CD14-positive monocyte (primary cell): ENCODE measurements at places on chromosomes 6 and 20.

GRCh38 chr6:114816678-114817077 lies 473.9 kb upstream of the HS3ST5 start:
- no peak for DNase-seq

DNA sequence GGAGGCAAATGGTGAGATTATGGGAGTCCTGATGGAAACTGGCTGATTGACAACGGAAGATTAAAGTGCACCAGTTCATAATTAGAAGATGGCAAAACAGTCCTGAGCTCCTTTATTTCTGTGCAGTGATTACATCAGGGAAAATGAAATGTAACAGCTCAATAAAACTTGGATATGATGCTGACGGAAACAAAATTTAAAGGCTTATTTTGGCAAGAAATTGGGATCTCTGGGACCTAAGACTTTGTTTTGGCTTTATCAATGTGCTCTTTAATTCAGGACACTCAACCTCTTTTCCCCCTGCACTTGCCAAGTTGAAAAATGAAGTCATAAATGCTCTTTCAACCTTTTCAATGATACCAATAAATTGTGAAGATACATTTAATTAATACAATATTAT lies 226.8 kb downstream of the C6orf118 start:
- DNase-seq = no peak

DNA sequence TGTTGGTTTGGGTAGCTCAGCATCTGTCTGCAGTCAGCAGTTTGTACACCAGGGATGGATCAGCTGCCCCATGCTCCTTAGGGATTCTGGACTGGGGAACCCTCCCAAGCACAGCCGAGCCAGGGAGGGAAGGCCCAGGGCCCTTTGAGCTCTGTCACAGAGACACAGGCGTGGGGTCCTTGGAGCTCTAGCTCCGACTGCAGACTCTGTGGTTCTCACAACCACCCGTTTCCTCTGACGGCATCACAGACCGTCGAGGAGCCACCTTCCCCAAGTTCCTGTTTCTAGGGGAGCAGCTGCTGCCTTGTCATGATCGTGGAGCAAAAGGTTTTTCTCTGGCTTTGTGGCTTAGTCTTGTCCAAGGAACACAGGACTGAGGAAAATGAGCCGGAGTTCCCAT lies at the start of gene SLA2:
Gene SLA2 (minus strand): TSS at position 199 of the 400 bp plus-strand sequence. CDS start 4,861 bp downstream, outside the sequence.
- peak; percentile 66 for DNase-seq

- DNase-seq = no peak
Measured at GRCh38 chr20:22555791-22556564, 28.4 kb downstream of the FOXA2 start.

DNA sequence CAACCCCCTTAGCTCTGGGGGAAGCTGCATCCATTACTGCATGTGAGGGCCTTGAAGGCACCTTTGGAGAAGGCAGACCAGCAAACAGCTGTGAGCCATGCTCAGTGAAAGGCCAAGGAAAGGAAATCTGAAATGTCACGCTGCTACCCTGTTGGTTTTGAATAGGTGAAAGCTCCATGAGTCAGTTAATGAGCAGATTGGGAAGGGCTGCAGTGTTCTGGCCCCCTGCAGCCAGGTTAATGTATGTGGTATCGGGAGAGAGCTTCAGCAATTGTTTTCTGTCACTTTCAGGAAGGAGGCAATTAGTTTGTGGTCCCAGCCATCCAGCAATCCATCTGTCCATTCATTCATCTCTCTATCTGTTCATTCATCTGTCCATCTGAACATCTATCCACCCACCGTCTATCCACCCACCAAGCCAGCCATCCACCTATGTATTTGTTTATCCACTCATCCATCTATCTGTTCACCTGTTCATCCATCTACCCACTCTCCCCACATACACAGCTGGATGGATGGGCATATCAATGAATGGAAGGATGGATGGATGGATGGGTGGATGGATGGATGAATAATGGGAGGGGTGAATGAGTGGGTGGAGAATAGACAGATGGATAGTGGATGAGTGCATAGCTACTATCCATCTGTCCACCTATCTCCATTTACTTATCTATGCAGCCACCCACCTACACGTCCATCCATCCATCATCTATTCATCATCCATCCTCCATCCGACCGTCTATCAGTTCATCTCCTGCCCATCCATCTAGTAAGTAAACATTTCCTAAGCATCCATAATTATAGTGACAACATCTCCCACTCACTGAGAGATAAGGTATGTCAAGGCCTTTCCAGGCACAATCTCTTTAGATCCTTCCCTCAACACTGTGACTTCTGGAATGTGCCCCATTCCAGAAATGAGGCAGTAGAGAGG lies 16.0 kb downstream of the PCK1 start:
- DNase-seq = no peak

DNA sequence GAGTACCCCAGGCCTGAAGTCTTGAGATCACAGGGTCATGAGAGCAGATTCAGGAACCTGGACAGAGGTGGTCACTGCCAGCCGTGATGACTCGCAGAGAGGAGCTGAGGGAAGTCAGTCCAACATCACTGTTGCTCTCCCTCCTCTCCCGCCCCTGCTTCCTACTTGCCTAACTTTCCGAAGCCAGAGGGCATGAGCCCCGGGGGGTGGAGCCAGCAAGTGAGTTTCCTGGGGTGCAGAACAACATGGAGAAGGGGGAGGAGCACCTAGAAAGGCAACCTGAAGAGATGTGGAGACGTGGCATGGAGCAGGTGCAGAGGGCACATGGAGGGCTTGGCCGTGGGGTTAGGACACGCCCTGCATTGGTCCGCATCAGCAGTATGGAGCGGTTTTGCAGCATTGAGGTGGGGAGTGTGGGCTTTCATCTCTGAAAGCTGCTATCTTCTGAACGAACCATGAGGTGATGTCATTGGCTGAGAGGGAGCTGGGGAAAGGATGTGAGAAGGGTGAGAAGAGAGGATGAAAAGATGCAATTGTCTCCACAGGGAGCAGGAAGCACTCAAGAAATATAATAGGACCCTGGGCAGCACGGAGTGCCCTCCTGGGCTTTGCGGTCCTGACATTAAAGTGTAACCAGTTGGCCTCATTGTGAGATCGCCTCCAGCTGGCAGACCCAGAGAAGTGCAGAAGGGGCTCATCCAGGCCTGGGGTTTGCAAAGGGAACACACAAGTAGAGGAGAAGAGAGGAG lies 25.0 kb downstream of the GDAP1L1 start:
- DNase-seq = no peak

GRCh38 chr6:113449051-113449450 lies 408.1 kb upstream of the MARCKS start:
- DNase-seq = peak; percentile 36

DNA sequence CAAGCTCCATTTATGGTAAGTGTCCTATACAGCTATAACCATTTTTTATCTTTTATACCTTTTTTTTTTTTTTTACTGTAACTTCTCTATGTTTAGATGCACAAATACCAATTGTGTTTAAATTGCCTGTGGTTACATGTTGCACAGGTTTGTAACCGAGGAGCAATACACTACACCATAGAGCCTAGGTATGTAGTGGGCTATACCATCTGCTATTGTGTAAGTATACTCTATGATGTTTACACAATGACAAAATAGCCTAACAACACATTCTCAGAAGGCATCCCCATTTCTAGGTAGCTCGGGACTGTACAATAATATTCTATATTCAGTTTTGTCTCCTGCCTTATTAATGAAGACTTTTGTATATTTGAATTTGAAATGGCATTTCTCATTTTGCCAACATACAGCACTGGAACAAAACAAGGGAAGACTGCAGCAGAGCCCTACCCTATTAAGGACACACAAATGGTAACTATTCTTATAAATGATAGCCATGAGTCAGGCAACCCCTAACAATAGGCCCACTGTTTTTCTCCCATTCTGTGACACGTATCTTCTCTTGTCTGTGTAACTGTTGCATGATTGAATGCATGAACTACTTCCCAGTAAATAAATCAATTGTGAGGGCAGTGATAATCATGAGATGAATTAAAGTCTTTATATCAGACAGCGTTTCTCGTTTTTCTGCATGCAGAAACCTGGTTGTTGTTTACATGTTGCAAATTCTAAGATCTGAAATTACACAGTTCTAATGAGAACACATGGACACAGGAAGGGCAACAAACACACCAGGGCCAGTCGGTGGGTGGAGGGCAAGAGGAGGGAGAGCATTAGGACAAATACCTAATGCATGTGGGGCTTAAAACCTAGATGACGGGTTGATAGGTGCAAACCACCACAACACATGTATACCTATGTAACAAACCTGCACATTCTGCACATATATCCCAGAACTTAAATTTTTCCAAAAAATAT lies 173.9 kb downstream of the EPM2A start:
- no peak for DNase-seq

GRCh38 chr6:134593442-134593841 lies 275.5 kb upstream of the SGK1 start:
- DNase-seq = no peak

DNA sequence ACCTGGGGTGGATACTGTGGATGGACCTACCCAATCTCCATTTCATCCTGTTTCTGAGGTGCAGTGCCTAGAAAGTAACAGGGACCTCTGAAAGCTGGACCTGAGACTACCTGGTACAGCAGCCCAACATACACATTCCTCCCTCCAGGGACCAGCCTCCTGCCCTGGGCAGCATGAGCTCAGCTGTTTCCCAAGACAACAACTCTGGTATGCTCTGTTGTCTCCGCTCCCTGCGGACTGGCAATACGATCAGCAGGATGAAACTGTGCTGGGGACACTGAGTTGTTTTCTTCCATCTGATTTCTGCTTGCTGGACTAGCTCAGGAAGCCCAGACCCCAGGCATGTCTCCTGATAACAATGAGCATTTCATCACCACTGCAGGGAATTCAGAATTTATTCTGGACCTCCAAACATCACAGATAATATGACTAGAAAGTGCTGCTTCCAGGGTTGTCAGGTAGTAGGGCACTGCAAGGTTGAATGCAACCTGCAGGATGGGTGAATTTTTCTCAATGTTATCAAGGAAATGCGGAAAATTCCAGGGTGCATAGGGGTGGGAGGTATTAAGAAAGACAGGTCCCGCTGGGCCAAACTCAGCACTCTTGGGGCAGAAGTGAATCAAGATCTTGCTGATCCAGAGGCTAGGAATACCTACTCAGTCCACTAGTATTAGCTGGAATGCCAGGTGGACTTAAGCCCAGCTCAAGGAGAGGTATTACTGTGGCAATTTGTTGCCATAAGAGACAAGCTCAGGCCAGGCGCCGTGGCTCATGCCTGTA lies 38.9 kb upstream of the SLC4A11 start:
- no peak for DNase-seq

- DNase-seq = no peak
Measured at GRCh38 chr6:119671105-119671504, 321.5 kb upstream of the MAN1A1 start.

DNA sequence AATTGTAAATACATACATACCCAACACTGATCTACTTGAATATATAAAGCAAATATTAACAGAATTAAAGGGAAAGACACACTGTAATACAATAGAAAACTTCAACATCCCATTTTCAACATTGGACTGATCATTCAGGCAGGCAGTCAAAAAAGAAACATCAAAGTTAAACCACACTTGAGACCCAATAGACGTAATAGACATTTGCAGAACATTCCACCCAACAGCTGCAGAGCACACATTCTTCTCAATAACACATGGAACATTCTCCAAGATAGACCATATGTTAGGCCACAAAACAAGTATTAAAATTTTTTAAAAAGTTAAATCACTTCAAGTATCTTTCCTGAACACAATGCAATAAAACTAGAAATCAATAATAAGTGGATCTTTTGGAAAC lies 698.2 kb downstream of the COL12A1 start:
- DNase-seq = no peak

- peak; percentile 23 for DNase-seq
Measured at GRCh38 chr6:132798869-132799538, 567 bp upstream of the SLC18B1 start.

DNA sequence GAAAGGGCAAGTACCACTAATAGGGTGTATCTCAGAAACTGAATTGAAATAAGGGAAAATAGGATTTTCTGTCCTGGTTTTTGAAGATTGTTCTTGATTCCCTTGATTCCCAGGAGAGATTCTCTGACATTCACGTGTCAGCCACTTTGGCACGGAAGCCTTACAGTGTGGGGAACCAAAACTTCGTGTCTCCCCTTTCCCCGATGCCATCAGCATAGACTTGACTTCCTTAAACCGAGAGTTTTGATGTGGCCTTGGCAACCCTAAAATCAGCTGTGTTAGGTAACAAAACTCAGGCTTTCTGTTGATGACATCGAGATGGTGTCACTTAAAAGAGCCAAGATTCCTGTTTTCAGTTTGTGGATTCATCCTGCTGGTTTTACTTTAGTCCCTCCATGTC lies 7.5 kb downstream of the HMGN4 start:
- DNase-seq = peak; percentile 87

DNA sequence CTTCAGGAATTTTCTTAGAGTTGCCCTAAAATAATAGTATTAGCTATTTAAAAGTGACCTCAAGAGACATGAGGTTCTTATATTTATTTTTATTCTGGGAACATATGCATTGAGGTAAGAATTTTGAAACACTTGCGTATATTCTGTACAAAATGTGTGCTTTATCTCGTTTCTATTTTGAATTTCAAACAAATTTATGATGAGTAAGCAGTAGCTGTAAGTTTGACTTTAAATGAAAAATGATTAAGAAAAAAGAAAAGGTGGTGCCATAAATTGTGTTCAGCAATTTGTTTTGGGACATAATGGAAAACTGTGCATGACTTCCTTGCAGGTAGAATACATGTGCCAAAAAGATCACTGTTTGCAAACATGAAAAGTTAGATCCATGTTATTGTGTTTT lies 433.1 kb upstream of the PLCB4 start:
- no peak for DNase-seq

GRCh38 chr6:168518867-168519266 lies 77.9 kb downstream of the SMOC2 start:
- DNase-seq = no peak

DNA sequence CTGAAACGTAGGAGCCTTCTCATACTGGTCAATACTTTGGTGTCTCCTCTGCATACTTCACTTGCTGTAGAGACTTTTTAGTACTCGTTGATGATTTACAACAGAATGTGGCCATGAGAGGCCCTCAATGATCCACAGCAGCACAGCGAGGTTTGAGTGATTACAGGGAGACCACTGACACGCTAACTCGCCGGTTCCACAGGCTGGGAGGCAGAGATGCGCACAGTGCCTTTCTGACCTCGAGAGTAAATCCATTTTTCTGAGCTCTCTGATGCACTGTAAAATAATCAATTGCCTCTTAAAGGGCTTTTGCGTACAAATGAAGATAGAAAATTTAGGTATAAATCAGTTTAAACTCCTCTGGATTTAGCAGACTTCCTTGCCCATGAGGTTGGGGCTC lies 56.2 kb upstream of the TBC1D7 start:
- DNase-seq = no peak

DNA sequence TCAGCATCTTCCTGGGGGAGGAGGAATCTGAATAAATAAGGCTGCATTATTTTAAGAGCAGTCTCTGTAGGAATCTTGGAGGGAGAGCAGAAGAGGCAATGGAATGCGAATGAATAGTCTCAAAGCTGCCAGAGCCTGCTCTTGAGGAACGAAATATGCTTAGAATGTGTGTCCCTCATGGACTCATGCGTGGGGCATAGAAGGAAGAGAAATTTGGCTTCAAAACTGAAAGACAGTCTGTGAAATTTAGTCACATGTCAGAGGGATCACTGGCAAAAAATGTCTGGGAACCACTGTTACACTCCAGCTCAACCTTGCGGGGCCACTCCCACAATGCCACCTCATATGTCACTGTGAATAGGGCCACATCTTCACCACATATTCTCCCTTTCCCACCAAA lies 95.5 kb downstream of the GJA10 start:
- DNase-seq = no peak

GRCh38 chr6:137519629-137520176 lies 25.5 kb upstream of the OLIG3 start:
- DNase-seq = no peak

- no peak for DNase-seq
Measured at GRCh38 chr20:19749618-19750071, 8.4 kb upstream of the RIN2 start.

- no peak for DNase-seq
Measured at GRCh38 chr6:112155886-112156285, 68.5 kb downstream of the FAM229B start.
